ENCODE measurements at places on chromosomes 1 and 21.

GRCh38 chr1:227219715-227220292 lies 98.5 kb downstream of the CDC42BPA start:
- DNase-seq, result no peak

- no peak for DNase-seq
These were observed 168.4 kb downstream of the FASLG start for GRCh38 chr1:172827301-172827700.

- no peak for DNase-seq
These were observed 2.4 kb upstream of the NAV1 start for GRCh38 chr1:201536558-201536957.

GRCh38 chr1:1356166-1356795 lies 2.1 kb downstream of the MXRA8 start:
- no peak for DNase-seq

DNA sequence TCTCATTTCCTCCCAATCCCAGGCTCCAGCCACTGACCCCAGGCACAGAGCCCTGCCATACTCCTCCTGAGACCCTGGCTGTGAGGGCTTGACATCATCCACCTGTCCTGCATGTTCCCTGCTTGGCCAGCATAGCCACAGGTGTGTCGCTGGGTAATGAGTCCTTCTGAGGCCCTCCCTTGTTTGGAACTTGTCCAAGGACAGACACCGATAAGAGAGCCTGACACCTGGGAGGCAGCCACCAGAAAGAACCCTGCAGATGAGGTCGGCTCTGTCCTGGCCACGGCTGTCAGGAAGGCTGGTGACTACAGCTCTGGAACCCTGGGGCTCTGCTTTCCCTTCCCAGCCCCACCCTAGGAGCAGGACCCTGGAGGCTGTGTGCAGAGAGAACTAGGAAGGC lies 34.6 kb downstream of the TMEM63A start:
- DNase-seq, result no peak

DNA sequence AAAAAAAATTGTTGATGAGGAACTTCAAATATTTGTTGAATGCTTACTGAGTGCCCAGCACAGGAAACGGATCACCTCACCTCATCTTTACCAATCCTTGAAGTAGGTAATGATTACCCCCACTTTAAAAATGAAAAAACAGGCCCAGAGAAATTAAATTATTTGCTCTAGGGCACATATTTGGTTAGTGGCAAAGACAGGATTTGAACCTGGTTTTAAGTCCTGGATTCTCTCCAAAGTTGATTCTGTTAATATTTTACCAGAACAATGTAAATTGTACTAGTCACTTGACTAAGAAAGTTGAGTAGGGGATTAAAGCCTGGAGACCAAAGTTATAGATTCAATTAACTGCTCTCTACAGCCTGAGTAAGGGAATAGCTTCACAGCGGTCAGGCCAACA lies 97.9 kb downstream of the GIPC2 start:
- DNase-seq, result no peak

GRCh38 chr1:45282351-45282750 lies 44.3 kb upstream of the HPDL start:
- DNase-seq, result no peak

DNA sequence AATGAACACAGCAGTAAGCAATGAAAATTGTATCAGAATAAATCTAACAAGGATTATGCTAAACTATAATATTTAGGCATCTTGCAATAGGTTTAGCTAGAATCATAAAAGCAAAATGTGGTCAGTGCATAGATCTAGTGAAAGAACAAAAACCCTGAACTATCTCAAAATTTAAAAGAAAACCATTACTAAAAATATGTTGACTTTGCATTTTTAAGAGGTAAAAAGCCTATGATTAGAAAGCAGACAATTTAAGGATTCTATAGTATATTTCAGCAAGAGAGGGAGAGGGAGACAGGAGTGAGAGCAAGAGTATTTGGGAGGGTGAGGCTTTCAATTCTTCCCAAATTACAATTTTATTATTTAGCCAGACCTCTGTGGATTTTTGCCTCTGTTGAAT lies 219.4 kb downstream of the TTLL7 start:
- DNase-seq, result no peak

GRCh38 chr1:4637616-4638344 lies 16.6 kb upstream of the AJAP1 start:
- DNase-seq, result no peak

DNA sequence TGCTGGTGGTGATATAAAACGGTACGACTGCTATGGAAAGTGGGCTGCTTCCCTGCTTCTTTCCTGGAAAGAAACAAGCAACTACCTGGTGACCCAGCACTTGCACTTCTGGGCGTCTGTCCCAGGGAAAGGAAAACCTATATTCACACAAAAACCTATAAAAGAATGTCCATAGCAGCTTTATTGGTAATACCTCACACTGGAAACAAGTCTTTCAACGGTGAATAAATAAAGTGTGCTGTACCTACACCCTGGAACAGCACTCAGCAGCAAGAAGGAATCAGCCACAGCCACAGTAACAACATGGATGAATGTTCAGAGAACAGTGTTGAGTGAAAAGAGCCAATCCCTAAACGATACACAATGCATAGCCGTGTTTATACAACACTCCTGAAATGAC lies 19.9 kb downstream of the SLC19A1 start:
- no peak for DNase-seq

DNA sequence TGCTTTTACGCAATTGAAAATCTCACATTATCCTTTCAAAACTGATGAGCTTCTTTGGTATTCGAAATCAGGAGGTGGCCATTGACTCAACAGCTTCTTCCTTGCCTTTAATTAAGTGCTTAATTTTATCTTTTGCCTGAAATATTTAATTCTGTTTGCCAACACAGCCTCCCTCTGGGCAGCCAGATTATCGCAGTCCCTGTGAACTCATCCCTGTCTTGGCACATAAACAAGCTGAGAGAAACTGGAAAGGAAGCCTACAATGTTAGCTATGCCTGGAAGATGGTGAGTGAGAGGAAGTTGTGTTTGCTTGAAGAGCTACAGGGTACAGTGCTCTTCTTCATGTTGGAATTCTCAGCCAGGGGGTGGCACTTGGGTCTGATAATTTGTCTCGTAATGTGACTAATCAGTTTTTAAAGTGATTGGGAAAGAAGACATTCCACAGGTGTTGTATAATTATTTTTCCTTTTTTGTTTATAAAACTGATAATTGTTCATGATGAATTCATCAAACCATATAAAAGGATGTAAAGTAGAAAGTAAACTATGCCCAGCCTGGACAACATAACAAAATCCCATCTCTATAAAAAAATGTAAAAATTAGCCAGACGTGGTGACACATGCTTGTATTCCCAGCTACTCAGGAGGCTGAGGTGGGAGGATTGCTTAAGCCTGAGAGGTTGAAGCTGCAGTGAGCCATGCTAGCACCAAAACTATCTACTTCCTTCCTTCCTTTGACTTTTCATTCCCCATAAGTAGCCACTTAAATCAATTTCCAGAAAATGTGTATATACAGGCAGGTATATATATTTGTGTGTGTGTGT lies 90.1 kb upstream of the RAVER2 start:
- no peak for DNase-seq

DNA sequence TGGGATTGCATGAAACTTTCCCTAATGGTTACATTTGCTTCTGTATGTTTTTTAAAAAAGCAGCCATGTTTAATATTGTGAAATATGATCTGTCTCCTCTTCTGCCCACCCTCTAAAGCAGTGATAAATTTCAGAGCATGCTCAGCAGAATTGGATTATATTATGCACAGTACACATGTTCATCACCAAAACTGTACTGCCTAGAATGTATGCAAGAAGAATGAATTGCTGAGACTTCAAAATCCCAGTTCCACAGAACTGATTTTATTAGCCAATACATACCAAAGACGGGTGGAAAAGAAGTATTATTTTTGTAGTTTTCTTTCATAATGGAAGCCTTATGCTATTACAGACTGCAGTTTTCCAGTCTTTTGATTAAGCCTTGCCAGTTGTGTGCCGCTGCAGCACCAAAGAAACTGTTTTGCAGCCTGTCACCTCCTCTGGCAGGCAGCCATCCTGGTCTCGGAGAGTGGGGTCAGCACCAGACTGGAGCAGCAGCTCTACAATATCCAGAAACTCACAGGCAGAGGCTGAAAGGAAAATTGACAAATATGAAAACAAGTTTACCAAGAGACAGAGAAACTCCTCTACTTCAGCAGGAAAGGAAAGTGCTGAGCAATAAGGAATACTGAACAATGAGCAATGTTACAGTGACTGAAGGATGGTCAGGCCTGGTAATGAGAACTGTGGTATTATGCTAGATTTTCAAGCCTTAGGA lies 58.1 kb downstream of the LHX4 start:
- DNase-seq, result no peak

- no peak for DNase-seq
These were observed 263.8 kb downstream of the PTPRC start for GRCh38 chr1:198902655-198903054.

- no peak for DNase-seq
These were observed 1004.9 kb upstream of the NCAM2 start for GRCh38 chr21:19993268-19993667.

DNA sequence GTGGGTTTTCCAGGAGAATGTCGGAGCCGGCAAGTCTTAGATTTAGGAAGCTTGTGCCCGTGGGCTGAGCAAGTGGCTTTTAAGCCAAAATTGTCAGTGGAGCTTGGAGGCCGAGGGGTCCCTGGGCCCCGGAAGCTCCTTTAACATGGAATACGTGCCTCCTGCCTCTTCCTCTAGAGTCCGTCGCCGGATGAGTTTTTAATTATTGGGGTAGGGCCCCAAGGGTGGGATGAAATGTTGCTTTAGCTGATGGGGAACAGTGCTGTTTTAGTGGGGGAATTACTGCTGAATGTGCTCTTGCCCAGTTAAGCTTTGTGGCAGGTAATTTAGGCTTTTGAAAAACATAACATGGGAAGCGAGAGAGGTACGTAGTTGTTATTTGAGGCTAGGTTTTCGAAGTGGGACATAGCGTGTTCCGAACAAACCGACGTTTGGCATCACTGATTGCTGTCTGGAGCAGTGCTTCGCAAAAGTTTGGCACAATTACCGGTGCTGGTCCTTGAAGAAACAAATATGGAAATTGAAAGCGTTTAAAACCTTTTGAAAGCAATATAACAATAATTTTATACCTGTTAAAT lies 786 bp downstream of the RPL5 start:
- DNase-seq, result no peak

- DNase-seq, result no peak
These were observed 210.4 kb downstream of the KCNK2 start for GRCh38 chr1:215292932-215293331.

DNA sequence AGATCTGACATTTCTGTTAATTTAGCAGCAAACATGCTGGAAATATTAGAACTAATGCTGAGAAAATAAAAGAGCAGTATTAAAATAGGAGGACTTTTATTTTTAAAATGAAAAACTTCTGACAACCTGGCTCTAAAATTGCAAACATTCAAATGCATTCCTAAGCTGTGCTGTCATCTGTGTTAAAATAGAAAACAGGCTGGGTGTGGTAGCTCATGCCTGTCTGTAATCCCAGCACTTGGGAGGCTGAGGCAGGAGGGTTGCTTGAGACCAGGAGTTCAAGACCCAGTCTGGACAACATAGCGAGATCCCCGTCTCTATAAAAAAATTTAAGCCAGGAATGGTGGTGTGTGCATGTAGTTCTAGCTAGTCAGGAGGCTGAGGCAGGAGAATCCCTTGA lies 44.6 kb downstream of the MIGA1 start:
- peak; percentile 50 for DNase-seq

- no peak for DNase-seq
These were observed 73.6 kb downstream of the SLC27A3 start for GRCh38 chr1:153848805-153849204.

GRCh38 chr1:247336390-247336789 lies 4.7 kb upstream of the ZNF496 start:
- DNase-seq, result no peak

GRCh38 chr1:219664310-219665029 lies 51.6 kb upstream of the ZC3H11B start:
- DNase-seq, result no peak

DNA sequence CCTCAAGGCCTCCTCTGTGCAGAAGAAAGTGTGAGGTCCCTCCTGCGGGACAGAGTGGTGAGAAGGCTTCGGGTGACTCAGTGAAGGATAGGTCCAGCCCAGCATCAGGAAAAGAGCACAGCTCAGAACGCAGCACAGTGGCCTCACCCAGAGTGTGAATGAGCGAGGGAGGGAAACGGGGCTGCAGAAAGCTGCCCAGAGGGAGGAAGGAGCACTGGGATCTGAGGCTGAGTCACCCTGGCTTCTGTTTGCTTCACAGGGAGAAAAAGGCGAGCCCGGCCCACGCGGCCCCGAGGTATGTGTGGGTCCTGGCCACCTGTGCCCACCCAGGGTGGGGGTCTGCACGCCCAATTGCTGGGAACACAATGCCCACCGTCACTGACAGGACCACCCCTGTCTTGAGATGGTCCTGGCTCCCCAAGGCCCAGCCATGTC lies 24.3 kb downstream of the COL6A2 start:
- peak; percentile 65 for DNase-seq

GRCh38 chr1:163290025-163290640 lies 31.6 kb upstream of the NUF2 start:
- no peak for DNase-seq

DNA sequence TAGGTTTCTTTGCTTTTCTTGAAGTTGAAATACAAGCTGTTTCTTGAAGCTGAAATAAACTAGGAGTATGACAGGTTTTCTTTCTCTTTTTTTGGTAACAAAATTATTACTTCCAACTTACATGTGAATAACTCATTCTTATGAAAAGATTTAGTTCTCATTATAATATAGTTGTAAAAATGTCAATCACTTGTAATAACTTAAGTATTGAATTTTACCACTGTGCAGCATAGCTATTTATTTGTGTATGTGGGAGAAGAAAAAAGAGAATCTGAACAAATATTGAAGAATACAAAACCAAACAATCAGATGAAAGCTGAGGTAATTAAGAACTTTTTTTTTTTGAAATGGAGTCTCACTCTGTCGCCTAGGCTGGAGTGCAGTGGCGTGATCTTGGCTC lies 11.1 kb downstream of the CLIC4 start:
- DNase-seq, result no peak

DNA sequence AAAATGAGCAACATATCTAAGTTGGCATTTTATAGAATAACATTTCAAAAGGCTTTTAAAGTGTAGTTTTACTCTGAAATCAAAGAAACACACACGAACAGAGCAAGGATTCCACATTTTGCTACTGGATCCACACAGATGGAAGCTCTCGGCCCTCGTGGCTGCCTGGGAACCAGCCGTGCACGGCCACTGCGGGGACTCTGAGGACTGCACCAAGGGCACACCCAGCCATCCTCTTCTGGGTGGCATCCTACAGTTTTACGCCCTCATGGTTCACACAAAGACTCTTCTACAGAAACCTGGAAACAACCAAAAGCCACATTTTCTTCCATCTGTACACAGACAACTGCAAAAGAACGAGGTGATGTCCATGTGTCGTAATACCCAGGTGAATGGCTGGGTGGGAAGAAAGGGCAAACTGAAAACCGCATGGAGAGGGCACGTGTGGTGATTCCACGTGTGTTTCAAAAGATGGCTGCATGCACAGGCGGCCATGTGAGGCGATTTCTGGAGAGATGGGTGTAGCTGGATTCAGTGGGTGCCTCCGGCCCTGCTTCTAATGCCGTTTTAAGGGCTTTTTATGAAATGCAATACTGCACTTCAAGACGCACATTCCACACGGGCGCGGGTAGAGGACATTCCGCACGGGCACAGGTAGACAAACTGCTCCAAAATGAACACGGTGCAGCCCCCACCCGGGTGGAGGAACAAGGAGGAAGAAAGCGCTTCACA lies 8.1 kb downstream of the POFUT2 start:
- DNase-seq, result no peak

GRCh38 chr21:30502041-30502440 lies at the start of gene KRTAP19-5:
KRTAP19-5 (minus strand) TSS chr21:30502141; CDS start chr21:30502090, 51 bp downstream.
- no peak for DNase-seq

Measured in non-pigmented ciliary epithelial cell (primary cell).